ENCODE measurements at places on chromosomes 11 and 22.

GRCh38 chr22:41987276-41987675 lies 11.3 kb upstream of the WBP2NL start:
- DNase-seq, result no peak

DNA sequence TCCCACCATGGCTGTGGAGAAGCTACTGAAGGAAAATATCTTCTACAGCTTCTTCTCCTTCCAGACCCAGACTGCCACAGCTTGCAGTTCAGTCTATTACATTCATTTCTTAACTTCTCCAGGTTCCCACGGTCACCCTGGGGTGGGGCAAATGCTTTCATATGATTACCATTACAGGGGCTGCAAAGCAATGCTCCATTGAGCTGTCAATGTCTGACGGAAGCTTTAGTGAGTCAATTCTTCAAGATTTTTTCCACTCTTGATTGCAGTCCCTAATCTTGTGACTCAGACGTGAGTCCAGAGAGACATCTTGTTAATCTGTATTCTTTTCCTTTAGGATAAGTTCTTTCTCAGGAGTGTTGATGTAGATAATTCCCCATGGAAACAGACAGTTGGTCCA lies 233.4 kb upstream of the DDI1 start:
- DNase-seq, result no peak

DNA sequence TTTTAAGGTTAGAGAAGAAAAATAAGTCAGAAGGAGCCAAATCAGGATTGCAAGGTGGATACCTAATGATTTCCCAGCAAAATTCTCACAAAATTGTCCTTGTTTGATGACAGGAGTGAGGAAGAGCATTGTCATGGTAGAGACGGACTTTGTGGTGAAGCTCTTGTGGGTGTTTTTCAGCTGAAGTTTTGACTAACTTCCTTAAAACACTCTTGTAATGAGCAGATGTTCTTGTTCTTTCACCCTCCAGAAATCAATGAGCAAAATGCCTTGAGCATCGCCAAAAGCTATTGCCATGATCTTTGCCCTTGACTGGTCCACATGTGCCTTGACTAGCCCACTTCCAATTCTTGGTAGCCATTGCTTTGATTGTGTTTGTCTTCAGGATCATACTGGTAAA lies 20.0 kb downstream of the CALCB start:
- DNase-seq, result peak; percentile 66

DNA sequence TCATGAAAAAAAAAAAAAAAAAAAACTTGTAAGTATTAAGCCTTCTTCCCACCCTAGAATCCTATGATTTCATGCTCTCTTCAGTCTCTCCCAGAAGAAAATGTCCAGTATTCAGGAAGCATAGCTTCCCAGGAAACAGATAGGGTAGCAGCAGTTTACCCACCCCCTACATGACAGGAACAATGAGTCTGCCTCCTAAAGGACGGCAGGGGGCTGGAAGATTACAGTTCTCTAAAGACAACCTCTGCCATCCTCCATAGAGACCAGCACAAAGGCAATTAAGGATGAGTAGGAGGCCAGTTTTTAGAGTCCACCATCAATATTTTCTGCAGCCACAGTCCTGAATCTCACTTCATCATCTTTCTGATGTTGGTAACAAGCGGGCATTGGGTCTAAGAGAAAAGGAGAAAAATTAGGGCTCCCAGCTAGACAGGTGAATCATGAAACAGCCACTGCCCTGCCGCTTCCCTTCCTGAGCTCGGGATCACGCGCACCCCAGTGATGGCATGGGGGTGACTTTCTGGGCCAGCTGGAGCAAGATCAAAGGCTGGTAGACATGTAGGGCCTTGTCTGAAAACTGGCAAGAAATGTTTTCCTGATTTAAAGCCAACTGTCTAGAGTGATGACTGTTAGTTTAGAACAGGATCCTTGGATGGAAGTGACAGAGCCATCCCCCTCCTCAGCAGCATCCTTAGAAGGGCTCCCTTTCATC lies 322.8 kb downstream of the LARGE1 start:
- DNase-seq, result no peak

- no peak for DNase-seq
Observed at GRCh38 chr11:100841711-100842407, 154.8 kb downstream of the ARHGAP42 start.

DNA sequence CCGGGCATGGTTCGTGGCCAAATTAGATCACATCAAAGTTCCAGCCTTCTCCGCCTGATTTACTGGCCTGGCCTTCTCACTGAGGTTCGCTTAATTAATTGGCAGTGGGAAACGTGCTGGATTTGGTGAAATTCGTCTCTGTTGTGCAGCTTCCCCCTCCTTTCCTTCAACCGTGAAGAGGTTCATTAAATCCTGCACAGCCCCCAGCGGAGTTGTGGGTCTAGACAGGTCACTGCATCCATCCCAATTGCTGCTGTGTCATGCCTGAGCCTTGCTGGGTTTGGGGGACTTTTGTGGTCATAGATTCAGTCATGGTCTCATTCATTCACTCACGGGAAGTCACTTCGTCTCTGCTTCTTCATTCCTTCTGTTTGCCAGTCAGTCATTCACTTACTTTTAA lies 90.0 kb downstream of the INSC start:
- DNase-seq, result no peak

DNA sequence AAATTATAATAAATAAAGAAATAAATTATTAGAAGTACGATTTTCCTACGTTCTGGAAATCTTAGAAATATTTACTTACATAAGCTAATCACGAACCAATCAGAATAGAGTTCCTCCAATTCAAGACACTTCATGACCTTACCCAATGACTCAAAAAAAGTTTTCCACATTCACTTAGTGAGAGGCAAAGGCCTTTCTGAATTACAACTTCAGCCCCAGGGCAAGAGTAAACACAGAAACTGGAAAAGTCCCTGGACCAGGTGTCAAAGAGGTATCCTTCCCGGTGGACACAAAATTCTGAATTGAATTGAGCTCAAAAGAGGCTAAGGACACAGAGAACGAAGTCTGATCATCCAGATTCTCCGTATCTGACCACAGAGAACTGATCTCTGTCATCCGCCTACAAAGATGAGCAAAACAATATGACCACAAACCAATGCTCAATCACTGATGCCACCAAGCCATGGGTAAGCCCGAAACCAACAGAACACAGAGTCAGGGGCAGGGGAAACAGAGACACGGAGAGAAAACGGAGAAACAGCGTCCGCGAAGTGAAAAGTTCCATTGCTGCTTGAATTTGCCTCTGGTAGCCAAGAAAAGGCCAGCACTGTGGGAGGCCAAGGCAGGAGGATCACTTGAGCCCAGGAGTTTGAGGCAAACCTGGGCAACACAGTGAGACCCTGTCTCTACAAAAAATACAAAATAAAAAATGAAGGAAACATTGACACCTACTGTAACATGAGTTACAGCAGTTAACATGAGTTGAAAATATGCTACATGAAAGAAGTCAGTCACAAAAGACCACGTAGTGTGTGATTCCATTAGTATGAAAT lies 6.8 kb downstream of the BID start:
- no peak for DNase-seq

DNA sequence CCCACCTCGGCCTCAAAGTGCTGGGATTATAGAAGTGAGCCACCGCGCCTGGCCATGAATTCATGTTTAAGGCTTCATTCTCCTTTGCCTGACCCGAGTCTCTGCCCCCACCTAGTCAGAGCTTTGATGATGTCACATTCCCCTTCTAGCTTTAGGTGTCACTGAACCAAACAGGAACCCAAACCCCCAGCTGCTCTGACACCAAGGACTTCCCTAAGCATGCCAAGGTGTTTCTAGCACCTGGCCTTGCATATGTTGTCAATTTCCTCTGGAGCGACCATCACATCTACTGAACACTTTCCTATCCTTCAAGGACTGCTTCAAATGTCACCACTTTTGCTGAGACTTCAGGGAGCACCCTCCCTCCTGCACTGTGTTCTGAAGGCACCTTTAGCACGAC lies 2.3 kb downstream of the F2 start:
- DNase-seq, result no peak
